CD4-positive, alpha-beta T cell treated with Interleukin-10 for 1 hour (primary cell): ENCODE measurements at places on chromosomes 6 and 20.
A peak's percentile ranks its signal among the peaks of the same experiment; 100 is the strongest.

- DNase-seq, result no peak
Measured at GRCh38 chr6:24691550-24691949, 24.7 kb downstream of the ACOT13 start.

GRCh38 chr20:44803383-44803941, 6.9 kb downstream of the RIMS4 start:
- DNase-seq, result no peak

DNA sequence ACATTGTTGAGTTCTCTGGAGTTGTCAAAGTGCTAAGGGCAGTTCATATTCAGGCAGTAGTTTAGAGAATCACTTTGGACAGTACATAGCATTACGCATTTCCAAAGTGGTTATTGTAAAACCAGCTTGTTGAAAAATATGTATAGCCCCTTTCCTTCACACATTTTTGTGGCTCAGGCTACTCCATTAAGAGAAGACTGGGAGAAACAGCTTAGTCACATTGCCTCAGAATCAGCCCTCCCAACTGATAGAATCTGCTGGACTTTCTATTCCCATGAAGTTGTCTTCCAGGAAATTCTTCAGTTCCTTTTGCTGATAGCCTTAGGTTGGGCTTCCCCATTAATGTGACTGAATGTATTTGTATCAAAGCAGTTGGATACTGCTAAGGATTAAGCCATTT, 39.5 kb upstream of the HDGFL1 start:
- no peak for DNase-seq

- no peak for DNase-seq
Measured at GRCh38 chr6:27599859-27600532, 127.1 kb upstream of the ZNF184 start.

GRCh38 chr6:150732765-150733539, 132.6 kb upstream of the MTHFD1L start:
- DNase-seq, result no peak

DNA sequence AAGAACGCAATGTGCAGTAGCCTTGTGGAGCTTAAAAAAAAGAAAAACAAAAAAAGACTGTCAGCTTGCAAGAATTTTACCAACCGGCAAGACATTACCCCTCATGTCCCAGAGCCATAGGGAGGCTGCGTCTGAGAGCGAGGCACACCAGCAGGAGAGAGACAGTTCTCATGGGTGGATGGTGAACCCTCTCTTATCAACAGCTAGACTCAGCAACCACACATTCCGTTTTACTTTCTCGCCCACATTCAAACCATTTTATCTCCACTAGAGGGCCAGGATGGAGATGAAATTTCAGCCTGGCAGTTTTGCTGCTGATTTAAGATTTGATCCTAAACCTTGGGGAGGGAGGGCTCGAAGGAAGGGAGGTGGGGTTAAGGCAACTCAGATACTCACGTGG, 247.0 kb downstream of the ATXN1 start:
- peak; percentile 68 for DNase-seq

DNA sequence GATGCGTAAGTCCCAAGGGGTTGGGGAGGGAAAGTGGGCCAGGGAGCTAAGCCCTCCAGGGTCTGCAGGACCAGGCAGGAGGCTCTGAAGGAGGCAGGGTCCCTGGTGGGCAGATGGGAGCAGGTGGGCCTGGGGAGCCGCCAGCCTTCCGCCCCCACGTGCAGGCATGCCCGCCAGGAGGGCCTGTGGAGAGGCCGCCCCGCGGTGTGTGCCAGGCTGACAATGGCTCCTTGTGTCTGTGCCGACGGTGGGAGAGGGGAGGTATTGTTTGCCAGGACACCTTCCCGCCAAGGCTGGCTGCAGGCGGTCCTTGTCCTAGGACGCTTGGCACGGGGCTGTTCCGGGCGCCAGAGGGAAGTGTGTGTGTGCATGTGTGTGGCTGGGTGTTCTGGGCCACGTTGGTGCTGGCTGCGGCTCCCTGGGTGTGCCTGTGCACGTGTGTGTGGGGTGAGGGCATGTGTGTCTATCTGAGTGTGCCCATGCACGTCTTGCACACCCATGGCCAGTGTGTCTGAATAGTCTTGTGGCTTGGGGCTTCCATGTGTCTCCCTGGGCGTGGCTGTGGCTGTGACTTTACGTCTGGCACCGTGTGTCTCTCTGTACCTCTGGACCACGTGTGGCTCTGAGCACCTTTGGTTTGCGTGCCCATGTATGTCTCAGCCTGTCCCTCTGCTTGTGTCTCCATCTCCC, 153.0 kb downstream of the CEBPB start:
- no peak for DNase-seq

- DNase-seq, result no peak
Measured at GRCh38 chr6:36492621-36493020, 49.8 kb downstream of the KCTD20 start.

- no peak for DNase-seq
Measured at GRCh38 chr6:117074672-117075071, 190.7 kb upstream of the VGLL2 start.

GRCh38 chr20:11128721-11129120, 454.9 kb upstream of the JAG1 start:
- DNase-seq, result no peak

DNA sequence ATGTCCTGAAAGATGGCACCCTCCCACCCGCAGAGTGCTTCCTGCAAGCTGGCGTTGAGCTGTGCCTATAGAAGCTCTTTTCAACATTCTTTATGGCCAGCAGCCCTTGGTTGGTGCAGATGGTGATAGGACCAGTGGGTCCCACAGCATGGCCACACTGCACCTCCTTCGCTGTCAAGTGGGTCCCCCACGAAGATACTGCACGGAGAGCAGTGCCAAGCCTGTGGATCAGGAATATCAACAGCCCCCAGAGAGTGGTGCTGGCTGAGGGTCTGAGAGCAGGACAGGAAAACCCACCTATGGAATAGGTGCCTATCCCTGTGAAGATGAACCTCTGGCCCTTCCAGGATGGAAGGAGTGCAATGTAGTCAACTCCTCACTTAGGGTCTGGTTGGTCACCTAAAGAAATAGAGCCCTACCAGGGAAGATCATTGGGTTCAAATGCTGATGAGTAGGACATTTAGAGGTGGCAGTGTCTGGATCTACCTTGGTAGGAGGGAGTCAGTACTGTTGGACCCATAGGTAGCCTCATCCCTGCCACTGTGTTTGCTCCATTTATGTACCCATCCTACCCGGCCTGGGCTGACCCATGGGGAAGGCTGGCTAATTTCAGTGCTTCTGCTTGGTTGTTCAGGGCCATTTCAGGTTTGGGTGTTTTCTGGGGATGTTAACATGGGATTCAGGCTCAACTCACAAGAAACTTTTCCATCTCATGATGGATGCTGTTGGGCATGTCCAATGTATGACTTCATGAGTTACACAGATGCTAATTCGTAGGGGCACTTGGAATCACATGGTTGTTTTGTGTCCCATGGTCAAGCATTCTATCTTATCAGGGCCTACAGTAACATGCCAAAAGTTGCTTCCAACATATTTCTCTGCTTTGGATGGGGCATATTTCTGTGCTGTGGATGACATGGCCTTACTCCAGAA, 33.4 kb upstream of the MICB start:
- DNase-seq, result peak; percentile 31

- DNase-seq, result no peak
Measured at GRCh38 chr6:168366473-168366872, 46.9 kb upstream of the DACT2 start.

DNA sequence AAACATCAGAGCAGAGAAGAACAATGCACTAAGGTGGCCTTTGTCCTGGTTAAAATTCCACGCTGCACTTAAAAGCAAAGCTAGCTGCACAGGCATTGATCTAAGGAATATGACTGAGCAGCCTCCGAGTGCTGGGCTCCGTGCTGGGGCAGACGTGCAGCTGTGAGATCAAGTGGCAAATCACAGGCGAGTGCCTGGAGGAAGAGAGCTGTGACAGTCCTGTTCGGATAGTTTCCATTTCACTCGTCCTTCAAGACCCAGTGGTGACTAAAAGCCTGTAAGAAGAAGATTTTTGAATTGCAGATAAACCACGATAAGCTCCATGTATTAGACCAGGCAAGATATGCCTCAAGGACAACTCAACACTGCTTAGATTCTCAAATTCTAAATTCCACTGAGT, 247.9 kb downstream of the ANKRD60 start:
- DNase-seq, result no peak

DNA sequence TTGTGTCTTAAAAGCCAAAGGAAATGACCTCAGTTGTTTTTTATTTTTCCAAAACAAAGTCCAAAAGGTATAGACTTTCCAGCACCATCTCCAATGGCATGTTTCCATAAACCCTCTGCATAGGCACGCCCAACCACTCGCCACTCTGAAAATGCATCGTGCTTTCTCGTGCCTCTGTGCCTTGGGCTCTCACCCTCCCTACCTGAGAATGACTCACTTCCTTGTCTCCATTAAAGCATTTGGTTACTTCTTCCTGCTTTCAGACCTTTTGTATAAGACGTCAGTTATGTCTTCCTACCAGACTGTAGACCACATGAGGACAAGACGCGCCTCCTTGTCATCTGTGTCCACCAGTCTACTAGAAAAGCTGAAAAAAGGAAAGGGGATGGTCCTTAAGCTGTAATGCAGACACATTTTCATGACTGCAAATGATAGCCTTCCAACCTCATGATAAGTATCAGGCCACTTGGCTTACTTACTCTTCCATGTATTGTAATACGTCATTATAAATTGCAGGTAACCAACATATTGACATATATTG, 61.2 kb upstream of the CDYL start:
- no peak for DNase-seq

- DNase-seq, result no peak
Measured at GRCh38 chr6:43231053-43231452, 1.8 kb upstream of the DNPH1 start.

- DNase-seq, result no peak
Measured at GRCh38 chr20:18717062-18717461, 96.5 kb upstream of the SCP2D1 start.

DNA sequence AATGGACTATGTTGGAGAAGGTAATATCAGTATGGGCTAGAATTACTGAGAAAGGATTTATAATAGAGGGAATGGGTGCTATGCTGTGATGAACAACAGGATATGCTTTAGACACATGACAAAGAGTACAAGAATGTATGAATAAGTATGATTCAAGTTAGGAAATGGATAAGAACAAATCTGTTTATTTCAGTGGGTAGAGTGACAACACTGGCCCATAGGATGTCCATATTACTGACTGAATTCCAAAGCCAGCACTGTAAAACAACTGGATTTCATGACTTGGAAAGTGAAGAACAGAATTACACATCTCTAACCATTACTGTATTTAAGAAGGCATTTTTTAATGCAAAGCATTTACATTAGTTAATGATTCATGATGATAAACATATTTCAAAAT, 35.9 kb downstream of the EPM2A start:
- DNase-seq, result no peak

DNA sequence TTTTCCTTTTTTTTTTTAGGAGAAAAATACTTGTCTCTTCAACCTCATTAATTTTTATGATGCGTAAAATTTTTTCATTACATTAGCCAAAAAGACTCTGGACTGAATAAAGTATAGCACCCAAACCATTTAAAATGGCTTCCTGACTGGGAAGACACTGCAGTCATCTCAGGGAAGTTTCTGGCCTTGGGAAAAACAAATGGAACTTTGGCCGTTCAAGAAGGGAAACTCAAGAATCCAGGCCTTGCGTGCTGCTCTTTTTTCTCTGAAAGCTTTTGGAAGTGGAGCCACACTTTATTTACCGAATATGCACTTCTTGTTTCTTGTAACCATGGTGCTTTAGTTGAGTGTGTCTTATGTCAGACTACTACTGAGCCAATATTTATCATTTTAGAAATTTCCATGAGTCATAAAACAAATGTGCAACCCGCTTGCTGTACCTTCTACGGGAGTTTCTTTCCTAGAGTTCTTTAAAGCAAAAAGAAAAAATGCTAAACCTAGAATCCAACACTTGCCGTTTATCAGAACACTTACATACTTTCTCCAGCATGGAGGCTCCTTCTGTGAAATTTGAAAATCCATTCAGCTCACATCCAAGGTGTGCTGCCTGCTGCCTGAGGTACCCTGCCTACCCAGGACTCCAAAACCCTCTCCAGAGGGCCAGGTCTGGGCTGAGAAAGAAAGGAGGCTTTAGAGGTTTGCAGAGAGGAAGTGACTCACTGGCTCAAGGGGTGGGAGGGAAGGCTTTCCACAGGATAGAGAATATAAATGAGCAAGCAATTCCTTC, 11.5 kb upstream of the DSTN start:
- DNase-seq, result no peak

DNA sequence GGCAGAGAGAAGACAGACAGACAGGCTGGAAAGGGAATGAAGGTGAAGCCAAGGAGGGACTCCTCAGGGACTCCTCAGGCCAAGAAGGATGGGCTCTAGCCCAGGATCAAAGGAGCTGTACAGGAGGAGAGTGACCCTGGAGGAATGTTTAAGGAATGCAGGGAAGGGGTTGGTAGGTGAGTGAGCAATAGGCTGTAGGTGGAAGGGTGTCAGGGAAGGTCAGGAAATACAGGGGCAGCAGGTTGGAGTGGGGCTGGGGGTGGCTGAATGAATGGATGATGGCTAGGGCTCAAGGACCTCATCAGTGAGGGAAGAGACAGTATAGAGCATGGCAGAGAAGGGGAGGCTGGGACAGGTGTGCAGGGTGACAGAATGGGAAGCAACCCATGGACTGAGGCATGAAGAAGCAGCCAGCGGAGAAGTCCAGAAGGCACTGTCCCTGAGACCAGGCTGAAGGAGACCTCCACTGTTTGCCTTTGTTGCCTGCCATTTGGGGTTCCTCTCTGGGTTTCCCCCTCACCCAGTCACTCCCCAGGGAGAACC, 13.2 kb downstream of the SYNGAP1 start:
- no peak for DNase-seq

DNA sequence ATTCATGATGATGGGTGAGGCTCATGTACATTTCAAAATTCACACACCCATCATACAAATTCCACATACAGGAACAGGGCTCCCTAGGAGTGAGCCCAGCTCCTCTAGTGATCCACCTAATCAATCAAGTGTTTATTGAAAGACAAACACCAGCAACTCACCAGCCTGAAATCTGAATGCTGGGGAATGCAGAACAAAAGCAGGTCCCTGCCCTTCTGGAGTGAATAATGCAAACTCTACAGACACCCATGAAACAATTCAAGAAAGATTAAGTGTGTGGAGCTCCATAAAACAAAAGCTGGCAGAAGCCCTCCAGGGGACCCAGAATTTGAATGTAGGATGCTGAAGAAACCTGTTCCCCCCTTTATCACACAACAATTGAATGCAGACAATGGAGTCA, 396.7 kb upstream of the JARID2 start:
- DNase-seq, result no peak

DNA sequence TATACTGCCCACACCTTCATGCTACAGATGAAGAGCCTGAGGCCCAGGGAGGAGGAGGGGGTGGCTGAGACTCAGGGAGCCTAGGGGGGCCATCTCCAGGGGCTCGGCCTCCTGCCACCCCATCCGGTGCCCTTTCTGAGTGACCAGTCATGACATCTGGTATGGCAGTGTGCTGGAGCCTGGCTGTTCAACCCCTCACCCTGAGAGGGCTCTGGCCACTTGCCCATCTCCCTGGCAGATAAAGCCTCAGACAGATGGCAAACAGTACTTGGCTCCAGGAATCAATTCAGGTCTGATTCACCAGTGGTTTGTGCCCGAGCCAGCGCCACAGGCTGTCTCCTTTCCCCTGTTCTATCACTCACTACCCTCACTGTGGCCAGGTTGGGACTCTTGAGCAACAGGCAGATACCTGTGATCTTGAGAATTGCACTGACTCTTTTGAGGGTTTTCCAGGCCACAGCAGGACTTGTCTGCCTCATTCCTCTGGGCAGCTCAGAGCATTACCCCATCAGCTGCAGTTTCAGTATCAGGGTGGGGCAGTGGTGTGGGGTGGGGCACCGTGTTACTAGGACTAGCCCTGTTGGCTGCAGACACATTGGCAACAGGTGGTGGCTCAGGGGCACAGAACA, 22.8 kb downstream of the SRSF3 start:
- DNase-seq, result no peak

- no peak for DNase-seq
Measured at GRCh38 chr6:84278321-84278998, 51.0 kb upstream of the CEP162 start.
